Stimulated activated CD4-positive, alpha-beta T cell treated with anti-CD3 and anti-CD28 coated beads, TNF-alpha, amount 100 ng/mL, for 48 hours (primary cell): ENCODE measurements at places on chromosomes 3 and 15.

DNA sequence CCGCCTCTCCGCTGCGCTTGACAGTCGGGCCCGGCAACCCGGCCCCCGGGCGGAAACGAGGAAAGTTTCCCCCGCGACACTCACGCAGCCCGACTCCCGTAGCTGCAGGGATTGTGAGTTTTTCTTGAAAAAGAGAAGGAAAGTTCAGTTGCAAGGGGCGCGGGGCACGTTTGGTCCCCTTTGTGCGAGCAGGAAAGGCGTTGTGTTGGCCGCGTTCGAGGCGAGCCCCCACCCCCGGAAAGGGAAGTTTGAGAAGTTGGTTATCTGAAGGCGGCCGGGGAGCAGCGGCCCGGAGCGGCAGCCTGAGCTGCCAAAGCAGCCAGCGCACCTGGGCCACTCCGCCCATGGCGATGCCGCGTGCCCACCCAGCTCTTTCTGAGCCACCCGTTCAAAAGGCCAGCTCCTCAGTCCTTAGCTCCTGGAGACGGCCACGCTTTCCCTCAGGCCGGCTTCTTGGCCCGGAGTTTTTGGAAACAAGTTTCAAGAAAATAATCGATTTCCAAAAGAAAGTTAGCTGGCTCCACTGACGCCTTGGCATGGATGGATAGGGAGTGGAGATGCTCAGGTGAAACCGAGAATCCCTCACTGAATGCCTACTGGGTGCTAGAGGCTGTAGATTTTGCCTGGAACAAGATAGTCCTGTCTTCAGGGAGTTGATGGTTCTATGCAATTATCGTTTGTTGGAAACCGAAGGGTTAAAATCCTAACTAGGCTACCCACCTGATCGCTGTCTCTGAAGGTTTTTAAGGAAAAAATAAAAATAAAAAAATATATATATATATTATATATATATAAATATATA, 832 bp downstream of the TGFBR2 start:
- DNase-seq = no peak

GRCh38 chr3:127750226-127751031, 71.9 kb downstream of the MGLL start:
- DNase-seq = no peak

DNA sequence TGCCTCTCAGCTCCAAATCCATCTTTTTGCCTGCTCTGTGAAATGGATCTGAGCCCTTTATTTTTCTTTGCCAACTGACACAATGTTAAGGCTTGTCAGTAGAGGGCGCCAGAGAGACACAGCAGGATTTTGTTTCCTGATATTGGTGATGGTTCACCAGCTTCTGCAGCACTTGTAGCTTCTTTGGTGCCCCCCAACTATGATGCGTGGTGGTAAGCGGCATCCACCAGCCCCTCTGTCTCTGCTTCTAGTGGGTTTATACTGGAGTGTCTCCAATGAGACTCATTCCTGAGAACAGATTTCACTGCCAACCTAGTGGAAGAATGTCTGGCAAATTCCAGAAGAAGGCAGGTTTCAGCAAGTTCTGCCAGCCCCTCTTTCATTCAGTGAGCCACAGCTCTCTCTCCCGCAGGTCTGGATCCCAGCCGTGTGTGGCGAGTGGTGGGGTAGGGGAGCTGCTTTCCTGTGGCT, 471.9 kb upstream of the FRG2C start:
- DNase-seq = peak; percentile 41

DNA sequence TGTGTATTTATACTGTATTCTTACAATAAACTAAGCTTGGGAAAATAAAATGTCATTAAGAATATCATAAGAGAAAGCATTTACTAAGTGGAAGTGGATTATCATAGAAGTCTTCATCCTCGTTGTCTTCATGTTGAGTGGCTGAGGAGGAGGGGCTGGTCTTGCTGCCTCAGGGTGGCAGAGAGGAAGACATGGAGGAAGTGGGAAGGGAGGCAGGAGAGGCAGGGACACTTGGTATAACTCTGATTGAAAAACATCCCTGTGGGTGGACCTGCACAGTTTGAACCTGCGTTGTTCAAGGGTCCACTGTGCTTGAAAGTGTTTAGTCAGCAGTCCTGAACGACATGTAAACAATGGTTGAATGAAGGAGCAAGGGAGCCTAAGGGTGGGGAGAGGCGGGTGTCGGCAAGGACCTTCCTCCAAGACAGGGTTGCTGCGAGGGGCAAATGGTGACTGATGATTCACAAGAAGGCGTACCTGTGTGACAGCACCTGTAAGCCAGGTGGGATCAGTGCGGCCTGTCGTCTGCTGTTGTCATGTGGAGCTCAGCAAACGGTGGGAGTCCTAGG, 103.8 kb upstream of the KLF13 start:
- no peak for DNase-seq

DNA sequence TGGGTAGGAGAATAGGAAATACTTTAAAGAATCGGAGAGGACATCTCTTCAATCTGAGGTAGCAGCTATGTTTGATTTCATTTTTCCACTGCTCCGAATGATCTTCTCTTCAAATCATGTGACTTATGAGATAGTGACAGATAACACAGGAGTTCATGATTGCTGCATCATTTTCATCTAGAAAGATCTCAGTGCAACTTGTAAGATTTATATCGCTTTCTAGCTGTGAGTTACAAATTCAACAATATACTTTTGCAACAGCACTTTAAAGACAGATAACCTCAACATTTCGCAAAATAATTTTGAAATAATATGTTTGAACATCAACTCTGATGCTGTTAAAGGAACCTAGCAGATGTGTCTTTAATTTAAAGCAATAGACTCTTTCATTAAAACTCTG, 99.9 kb upstream of the CCDC80 start:
- no peak for DNase-seq

- DNase-seq = no peak
Observed at GRCh38 chr3:196650740-196651311, 11.3 kb downstream of the NRROS start.

- no peak for DNase-seq
Observed at GRCh38 chr3:188607805-188608315, 453.9 kb downstream of the LPP start.

- DNase-seq = no peak
Observed at GRCh38 chr3:56926947-56927282, 125.2 kb upstream of the ARHGEF3 start.

GRCh38 chr3:178313716-178314115, 222.5 kb upstream of the KCNMB2 start:
- no peak for DNase-seq

DNA sequence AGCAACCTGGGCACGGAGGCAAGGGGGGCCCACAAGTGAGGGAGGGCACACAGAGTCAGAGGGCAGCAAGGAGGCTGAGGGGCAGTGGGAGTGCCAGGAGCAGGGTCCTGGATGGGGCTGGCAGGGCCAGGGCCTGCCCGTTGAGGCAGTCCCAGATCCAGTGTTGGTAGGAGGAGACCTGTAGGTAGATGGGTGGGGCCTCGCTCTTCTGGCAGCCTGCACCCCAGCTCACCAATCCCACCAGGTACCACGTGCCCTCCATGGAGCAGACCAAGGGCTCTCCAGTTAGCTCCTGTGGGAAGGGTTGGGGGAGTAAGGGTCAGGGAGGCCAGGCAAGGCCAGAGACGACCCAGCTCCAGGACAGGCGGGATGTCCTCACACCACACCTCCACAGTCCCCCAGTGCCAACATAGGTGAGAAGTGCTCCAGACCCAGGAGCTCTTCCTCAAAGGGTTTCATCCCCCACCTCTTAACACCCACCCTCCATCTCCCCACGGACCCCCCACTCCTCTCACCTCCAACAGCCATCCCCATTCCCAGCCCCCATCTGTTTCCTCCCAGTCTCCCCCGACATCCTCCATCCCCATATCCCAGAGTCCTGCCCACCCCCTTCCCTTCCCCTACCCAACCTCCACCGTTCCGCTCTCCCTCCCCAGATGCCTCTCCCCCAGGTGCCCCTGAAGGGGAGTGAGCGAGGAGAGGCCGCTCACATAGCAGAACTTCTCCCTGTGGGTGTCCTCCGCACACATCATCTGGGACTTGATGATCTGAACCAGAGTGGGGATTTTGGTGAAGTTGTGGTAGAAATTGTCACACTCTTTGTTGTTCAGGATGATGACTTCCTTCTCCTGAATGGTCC, 5.2 kb downstream of the PRSS50 start:
- no peak for DNase-seq
